Stimulated activated CD8-positive, alpha-beta memory T cell treated with anti-CD3 and anti-CD28 coated beads, Interleukin-2, amount 100 ng/mL, for 1 hour (primary cell): ENCODE measurements at places on chromosomes 2 and 18.

DNA sequence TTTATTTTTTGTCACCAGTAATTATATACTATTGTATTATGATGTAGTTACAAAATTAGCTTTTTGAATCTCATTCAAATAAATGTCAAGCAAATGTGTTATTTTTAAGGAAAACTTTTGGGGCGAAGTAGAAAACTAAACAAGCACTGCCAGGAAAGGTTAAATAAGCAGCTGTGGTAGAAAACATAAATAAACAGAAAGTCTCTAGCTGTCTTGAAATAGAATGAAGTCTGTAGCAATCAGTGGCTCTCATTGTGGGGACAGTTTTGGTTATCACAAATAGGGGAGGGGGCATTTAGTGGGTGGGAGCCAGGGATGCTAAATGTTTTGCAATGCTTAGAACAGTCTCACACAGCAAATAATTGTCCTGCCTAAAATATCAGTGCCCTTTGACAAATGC, 3.4 kb downstream of the INSIG2 start:
- no peak for DNase-seq

DNA sequence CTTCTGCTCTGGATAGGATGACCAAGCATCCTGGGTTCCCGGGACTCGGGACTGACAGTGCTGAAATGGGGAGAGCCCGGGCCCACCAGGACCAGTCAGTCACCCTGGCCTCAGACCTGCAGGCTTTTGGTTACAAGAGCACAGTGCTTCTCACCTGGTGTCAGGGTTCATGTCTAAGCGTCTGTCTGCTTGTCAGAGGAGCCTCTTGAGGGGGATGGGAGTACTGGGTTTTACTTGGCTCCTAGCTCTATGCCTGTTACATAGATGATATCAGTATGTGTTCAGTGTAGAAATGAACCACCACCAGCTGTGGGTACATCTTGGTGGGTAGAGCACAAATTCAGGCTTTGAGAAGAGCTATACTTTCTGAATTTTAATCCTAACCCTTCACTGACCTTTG, 29.9 kb downstream of the PCARE start:
- no peak for DNase-seq

GRCh38 chr2:97688062-97688827, 18.7 kb downstream of the C2orf92 start:
- DNase-seq = no peak

- DNase-seq = no peak
Observed at GRCh38 chr18:4987452-4988405, 209.3 kb downstream of the AKAIN1 start.

- DNase-seq = no peak
Observed at GRCh38 chr2:143877876-143878530, 641.9 kb downstream of the ZEB2 start.

- DNase-seq = no peak
Observed at GRCh38 chr2:96110621-96111256, 5.6 kb downstream of the ADRA2B start.

DNA sequence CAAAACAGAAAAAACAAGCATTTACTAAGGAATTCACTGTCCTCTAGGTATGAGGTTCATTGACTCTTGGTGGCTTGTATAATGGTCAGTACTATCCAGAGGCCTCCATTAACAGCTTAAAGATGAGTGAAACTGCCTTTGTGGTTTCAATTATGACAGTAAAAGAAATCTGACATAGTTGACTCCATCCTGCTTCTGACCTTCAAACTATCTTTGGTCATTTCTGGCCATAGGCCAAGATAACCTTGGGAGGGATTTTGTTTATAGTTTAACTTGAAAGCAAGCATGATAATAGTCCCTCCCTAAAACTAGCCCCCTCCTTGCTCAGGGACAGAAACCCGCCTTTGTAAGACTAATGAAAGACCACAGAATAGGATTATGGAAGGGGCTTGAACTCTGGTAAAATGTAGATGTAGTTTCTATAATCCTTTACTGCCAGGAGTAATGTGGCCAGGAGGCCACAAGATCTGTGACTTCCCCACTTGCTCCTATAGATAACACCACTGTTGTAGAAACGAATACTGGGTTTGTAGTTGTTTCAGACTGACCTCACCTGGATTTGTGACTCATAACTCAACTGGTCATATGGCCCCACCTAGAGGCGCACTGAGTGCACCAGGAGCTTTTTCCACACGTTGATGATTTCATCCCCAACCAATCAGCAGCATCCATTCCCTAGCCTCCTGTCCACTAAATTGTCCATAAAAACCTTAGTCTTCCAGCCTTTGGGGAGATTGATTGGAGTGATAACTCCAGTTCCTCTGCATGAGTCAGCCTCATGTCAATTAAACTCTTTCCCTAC, 8.6 kb upstream of the PLEKHM3 start:
- DNase-seq = no peak

- no peak for DNase-seq
Observed at GRCh38 chr2:40251137-40251536, 200.8 kb downstream of the SLC8A1 start.

DNA sequence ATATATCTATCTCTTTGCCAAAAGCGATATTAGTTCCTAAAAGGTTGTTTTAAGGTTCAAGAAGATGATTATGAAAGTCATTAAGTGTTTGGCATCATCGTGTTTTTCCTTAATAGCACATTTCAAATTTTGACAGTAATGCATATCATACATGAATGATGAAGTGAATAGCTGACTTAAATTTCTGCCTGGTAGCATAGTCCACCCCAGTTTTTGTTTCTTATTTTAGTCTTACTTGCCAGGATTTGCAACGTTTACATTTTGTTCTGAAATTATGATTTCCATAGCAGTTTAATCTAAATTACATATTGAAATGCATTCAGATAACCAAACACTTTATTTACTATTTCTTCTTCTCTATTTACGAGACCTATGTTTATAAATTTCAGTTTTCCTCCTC, 201.1 kb downstream of the GULP1 start:
- DNase-seq = no peak

GRCh38 chr2:48015421-48015820, 109.1 kb upstream of the FBXO11 start:
- no peak for DNase-seq

GRCh38 chr18:28204154-28204553, 27.2 kb upstream of the CDH2 start:
- no peak for DNase-seq

GRCh38 chr18:28767201-28767600, 590.3 kb upstream of the CDH2 start:
- no peak for DNase-seq

- no peak for DNase-seq
Observed at GRCh38 chr2:102803897-102804217, 42.0 kb downstream of the TMEM182 start.
